ENCODE measurements at places on chromosomes 6 and 20.

GRCh38 chr20:63461104-63461763 lies 11.2 kb downstream of the KCNQ2 start:
- no peak for DNase-seq

- no peak for DNase-seq
Observed at GRCh38 chr6:168372889-168373288, 53.3 kb upstream of the DACT2 start.

DNA sequence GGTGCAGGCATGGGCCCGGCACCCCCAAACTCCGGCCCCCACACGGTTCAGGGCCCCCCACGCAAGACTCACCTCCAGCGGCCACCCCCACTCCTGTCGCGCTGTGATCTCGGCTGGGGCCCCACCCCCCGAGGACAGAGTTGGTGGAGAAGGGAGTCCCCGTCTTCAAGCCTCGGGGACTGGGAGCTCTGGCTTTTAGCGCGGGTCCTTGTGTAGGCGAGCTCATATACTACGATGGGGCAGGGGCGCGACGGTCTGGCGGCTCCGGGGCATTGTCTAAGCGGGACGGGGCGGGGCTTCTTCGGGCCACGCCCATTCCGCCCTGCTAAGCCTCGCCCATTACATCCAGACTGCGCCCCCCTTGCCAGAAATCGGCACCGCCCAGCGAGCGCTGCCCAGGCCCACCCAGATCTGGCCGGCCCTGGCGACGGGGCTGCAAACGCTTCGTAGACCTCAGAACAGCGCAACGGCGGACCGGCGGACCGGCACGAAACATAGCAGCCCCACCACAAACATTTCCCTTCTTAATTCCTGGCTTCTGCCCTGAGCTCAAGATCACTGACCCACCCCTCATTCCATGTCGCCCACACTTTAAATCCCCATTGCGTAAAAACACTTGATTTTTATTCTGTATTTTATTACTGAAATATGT lies 1.0 kb upstream of the DDAH2 start:
- DNase-seq = peak; percentile 67

GRCh38 chr20:24747881-24748595 lies 201.0 kb upstream of the CST7 start:
- no peak for DNase-seq

GRCh38 chr6:110398778-110399177 lies 16.6 kb downstream of the DDO start:
- DNase-seq = peak; percentile 1
